H9 (cell line): ENCODE measurements at places on chromosomes 6 and 20. TPM values are rescaled to one million over a fixed set of nuclear protein-coding genes. Genes with fewer than 3 reads are reported as not detected.

Gene RNF217
- 9.6 and 10.2 TPM in 2 replicates for total RNA-seq

DNA sequence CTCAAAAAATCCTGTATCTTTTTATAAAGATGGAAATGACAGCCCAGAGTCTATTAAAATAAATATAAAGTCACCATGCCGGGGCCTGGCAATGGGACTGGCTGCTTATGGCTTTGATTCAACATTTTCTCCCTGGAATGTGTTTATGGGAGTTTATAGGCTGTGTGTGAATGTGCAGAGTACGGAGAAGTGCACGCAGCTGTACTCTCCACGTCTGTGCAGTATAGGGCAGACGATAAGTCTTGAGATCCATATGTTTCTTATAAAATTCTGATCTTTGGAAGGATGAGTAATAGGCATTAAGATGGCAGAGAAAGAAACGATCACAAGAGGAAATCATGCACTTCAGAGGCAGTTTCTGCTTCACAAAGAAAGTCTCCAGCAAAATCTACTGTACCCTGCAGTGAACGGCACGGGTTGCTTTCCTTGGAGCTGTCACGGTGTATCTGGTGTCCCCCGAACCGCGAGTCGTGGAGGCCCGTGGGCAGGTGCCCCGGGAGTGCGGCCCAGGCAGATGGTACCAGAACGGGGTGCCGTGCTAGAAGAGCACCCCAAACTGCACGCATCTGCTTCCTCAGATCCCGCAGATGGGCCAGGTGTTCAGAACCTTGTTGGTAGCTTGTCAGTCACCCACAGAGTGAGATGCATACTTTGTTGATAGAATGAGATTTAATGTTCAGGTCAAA lies 382.5 kb downstream of the TAF4 start:
- DNase-seq = no peak

- DNase-seq = no peak
Observed at GRCh38 chr6:81126150-81126549, 626.3 kb downstream of the TENT5A start.

DNA sequence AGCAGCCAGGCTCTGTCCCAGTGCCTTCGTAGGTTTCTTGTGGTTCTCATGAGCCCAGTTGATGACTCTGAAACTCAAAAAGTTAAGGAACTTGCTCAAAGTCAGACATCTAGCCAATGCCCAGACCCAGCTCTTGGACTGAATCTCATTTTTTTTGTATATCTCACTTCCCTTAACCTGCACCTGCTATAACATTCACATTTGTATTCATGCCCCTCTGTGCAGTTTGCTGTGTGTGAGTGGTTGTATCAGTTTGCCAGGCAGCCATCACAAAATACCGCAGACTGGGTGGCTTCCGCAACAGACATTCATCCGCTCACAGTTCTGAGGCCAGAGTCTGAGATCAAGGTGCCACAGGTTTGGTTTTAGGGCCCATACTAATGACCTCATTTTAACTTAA lies 49.9 kb downstream of the IPCEF1 start:
- no peak for DNase-seq

GRCh38 chr6:142500250-142500786 lies 198.5 kb downstream of the ADGRG6 start:
- DNase-seq = no peak

DNA sequence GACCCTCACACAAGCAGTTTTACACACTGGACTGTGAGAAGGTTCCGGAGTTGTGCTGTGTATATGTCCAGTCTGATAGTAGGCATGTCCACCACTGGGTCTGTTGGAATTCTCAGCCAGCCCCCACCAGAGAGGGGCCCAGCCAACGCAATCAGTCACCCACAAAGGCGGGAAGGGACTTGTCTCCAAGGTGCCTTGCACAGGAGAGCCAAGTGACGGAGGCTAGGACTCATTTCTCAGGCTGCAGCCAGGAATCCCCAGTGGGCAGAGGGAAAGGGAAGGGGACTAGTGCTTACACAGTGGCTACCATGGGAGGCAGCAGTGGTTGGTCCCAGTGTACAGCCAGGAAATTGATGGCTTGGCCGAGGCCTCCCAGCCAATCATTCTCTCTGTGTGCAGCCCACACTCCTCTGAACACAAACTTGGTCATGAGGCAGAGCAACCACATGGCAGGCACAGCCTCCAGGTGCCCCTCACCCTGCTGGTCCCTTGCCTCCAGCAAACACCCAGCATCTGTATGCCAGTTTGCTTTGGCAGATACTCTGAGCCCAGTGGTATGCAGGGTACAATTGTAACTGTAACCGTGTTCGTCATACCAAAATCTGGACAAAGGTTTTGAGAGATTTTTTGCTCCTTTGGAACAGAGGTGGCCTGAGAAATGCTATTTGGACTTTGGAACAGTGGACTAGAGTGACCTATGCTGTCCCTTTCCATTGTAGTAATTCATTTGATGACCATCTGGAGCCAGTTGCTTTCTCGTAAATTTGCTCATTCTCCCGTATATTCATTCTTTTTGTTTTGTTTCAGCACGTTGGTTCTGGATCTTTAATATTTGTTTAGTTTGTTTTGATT lies 72.9 kb upstream of the MYL9 start:
- DNase-seq = no peak

DNA sequence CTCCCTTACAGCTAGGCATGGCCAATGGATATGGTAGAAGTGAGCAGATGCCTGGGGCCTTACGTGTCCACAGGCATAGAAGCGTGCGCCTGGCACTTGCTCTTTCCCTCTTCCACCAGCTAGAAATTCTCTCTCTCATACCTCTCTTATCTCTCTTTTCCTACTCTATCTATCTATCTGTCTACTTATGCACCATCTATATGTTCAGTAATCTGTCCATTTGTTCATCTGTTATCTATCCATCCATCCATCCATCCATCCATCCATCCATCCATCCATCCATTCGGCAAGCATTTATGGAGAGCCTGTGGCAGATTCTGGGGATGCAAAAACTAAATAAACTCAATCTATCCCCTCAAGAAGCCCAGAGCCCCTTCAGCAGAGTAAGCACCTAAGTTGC lies 70.2 kb downstream of the KCNB1 start:
- DNase-seq = no peak

DNA sequence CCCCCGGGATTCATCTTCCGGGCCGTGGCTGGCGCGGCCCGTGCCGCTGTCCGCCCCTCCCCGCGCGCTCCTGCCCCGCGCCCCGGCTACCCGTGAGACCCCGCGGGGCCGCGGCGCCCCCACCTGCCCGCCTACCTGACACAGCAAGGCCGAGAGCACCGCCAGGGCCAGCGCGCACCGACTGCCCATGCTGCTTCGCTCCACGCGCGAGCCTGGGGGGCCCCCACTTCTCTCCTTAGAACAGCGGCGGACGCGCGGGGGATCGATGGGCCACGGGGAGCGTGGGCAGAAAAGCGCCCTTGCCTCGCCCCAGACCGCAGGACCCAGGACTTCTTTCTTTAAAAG lies 955 bp downstream of the DLL1 start:
- peak; percentile 38 for DNase-seq

GRCh38 chr6:43668151-43669028 lies 19.2 kb downstream of the MRPS18A start:
- peak; percentile 88 for DNase-seq

GRCh38 chr6:104928141-104928540 lies 28.8 kb upstream of the LIN28B start:
- no peak for DNase-seq
